NCI-H187 (cell line): ENCODE measurements at places on chromosomes 1 and 21.

DNA sequence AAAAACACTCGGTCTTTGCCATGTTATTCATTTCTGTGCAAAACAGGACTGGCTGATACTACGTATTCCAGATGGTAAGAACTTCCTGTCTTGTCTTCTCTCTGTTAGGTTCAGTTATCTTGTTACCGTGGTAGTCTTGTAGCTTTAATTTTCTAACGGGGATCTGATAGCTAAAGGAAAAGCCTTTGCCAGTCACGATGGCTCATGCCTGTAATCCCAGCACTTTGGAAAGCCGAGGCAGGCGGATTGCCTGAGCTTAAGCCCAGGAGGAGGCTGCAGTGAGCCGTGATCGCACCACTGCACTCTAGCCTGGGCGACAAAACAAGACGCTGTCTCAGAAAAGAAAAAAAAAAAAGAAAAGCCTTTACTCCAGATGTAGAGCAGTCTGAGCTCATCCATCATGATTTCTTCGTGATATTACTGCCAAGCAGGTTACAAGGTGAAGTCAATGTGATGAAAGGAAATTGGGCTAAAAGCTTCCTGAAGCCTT lies 11.1 kb upstream of the MSTO1 start:
- DNase-seq, result no peak

DNA sequence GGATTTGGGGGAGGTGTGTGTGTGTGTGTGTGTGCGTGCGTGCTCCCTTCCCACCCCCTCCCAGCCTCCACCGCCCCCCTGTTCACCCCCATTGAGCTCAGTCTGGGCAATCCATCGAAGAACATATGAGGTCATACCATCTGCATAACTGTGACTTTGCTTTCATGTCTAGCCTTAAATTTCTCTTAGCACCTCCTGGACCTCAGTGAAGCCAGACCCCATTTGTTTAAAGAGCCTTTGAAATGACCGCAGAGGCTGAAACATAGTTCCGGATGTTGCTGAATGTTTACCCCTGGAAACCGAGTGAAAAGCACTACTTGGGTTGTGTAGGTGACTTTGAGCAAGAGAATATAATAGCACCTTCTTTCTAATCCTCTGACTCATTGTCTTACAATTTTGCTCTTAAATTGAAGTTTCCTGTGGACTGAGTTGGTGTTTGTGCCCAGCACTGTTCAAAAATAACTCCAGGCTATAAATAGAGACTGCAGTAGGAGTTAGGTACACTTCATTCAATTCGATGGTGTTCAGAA lies 75.4 kb downstream of the UBE4B start:
- no peak for DNase-seq

- DNase-seq, result no peak
Observed at GRCh38 chr1:93628681-93629080, 53.0 kb downstream of the BCAR3 start.

- no peak for DNase-seq
Observed at GRCh38 chr1:32159189-32159588, 20.3 kb upstream of the TXLNA start.

GRCh38 chr1:205719762-205720161 lies 30.2 kb downstream of the NUCKS1 start:
- DNase-seq, result no peak

- peak; percentile 25 for DNase-seq
Observed at GRCh38 chr1:116033322-116033721, 57.0 kb downstream of the SLC22A15 start.
